ENCODE measurements at places on chromosomes 13 and 19.

DNA sequence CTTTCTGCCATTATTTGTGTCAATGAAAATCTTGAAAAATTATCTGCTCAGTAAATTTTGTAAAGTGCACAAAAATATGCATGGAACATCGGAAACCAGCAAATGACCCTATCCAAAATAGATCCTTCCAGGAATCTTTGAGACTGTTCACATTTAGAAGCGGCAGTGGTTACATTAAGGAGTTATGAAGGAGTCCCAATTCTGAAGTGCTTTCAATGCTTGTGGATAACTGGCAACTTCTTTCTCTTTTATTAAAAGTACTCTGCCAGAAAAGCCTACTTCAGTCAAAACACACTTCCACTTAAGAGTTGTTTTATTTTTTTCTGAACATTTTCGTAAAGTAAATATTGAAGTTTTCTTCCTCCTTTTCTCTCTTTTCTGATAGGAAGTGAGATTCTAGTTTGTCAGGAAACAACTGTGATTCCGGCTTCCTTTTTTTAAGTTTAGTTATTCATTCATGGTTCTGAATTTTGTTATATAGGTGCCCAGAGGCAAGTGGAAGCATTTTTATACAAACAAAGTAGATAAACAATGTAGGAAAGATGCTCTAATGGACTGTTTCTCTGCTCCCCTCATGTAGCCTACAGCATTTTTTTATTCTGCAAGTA, 83.5 kb downstream of the PCDH9 start:
- DNase-seq, result no peak

- DNase-seq, result no peak
These were observed at the start of gene HTR2A for GRCh38 chr13:46896341-46897137. HTR2A (minus strand) TSS chr13:46897053; CDS start chr13:46895906, 1,147 bp downstream.

GRCh38 chr13:25929816-25930215, 122.0 kb downstream of the SHISA2 start:
- no peak for DNase-seq

GRCh38 chr13:63938851-63939250, 2523.2 kb upstream of the PCDH20 start:
- DNase-seq, result no peak

DNA sequence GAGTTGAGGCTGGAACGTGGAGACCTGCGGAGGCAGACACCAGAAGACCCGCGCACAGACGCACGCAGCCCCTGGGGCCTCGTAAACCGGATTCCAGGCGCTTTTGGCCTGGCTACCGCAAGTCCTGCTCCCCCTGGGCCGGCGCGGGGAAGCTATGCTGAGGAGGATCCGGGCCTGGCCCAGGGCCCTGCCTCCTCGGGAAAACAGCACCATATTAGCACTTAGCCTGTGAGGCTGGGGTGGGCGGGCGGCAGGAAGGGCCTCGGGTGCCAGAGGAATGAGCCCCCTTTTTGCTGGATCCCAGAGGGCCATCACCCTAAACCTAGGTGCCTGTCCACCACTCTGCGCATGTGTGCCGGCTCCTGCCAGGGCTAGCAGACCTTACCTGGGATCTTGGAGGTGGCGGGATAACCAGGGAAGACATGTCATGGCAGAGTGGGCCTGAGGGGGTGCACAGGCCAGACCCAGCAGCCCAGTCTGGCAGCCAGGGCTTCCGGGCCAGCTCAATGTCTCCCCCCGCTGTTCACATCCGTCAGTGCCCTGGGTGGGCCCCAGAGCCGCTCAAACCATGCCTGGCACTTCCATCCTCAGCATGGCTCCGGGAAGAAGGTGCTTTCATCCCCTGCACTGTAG, 7.3 kb downstream of the ELOF1 start:
- DNase-seq, result no peak

DNA sequence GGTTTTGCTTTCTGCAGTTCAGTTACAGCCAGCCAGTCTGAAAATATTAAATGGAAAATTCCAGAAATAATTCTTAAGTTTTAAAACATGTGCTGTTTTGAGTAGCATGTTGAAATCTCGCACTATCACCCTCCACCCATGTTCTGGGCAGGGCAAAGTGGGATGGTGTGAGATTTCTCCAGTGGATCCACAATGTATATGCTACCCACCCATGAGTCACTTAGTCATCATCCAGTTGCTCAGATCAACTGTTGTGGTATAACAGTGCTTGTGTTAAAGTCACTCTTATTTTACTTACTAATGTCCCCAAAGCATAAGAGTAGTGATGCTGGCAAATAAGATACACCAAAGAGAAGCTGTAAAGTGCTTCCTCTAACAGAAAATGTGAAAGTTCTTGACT, 56.4 kb downstream of the CYSLTR2 start:
- no peak for DNase-seq

- no peak for DNase-seq
These were observed 47.2 kb upstream of the EPHX3 start for GRCh38 chr19:15279326-15279904.

DNA sequence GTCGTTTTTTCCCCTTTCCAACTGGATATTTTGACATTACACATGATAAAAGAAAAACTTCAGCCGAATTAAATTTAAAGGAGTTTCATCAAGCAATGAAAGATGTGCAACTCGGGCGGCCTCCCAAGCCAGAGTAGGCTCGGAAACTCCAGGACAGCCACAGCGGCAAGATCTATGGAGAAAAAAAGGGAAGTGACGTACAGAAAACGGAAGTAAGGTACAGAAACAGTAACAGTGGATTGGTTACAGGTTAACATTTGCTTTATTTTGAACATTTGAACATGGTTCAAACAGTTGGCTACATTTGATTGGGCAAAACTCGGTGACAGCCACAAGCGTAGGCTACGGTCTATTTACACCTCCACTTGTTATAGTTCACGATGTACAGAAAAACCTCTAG, 30.5 kb upstream of the FAM124A start:
- DNase-seq, result no peak

DNA sequence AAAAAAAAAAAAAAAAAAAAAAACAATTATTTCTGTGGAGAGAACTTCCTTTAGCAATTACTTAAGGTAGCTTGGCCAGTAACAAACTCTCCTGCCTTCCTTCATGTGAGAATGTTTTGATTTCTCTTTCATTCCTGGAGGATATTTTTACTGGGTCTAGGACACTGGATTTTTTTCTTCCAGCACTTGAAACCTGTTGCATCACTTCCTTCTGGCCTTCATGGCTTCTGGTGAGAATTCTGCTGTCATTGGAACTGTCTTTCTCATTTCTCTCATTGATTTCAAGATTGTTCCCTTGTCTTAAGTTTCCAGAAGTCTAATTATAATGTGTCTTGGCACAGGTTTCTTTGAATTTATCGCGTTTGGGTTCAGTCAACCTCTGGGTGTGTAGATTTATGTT, 19.3 kb upstream of the RAB20 start:
- DNase-seq, result no peak

GRCh38 chr13:48475230-48475629, 57.6 kb downstream of the RCBTB2 start:
- DNase-seq, result no peak

GRCh38 chr13:25816239-25816638, 235.6 kb downstream of the SHISA2 start:
- DNase-seq, result no peak

DNA sequence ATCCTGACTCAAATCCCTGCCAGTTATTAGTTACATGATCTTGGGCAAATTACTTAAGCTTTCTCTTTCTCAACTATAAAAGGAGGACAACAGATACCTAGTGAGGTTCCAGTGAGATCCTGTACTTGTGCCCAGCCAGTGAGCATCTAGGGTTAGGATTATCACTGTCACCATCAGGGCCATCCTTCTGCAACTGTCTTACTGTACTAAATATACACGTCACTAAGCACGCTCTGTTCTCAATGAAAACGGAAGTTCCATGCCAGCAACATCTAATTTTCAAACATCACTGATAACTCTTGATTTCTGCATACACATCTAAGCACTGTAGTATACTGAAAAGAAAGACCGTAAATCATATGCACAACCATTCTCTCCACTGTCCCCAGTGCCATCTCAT, 70.0 kb downstream of the FOXO1 start:
- no peak for DNase-seq

- no peak for DNase-seq
These were observed 9.2 kb downstream of the LMTK3 start for GRCh38 chr19:48502350-48503018.

GRCh38 chr19:51367255-51367564, 1.0 kb upstream of the ETFB start:
- DNase-seq, result no peak

DNA sequence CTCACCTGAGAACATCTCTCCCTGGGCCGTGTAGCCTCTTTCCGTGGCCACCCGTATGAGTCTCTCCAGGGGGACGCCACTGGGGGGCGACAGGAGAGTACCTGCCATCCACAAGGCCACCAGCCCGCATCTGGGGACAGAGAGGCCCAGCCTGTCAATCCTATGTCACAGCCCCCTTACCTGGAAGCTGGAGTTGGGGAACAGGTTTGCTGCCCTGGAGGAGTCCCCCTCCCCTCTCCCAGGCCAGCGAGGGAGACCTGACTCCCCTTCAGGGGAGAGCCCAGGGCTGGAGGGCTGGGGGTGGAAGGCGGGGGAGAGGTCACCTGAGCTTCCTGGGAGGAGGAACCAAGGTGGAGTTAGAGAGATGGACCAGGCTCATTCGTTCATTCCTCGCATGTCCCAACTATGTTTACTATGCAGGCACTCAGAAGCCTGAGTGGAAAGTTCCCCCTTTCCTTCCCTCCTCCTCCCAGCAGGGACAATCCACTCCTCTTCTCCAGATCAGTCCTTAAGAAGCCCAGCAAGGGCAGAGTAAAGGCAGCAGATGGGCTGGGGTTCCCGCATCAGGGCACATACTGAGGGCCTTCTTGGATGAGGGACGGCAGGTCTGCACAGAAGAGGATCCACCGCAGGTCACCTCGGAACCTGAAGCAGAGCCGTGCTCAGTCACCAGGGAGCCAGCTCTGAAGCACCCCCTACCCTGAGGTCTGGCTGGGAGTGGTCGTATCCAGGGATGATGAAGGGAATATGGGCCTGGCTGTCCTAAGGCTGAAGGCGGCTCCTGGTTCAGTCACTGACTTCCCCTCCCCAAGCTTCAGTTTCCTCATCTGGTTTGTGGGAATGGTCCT, 5.5 kb downstream of the ACTMAP start:
- no peak for DNase-seq

- no peak for DNase-seq
These were observed 3.2 kb downstream of the PRX start for GRCh38 chr19:40410030-40410389.

DNA sequence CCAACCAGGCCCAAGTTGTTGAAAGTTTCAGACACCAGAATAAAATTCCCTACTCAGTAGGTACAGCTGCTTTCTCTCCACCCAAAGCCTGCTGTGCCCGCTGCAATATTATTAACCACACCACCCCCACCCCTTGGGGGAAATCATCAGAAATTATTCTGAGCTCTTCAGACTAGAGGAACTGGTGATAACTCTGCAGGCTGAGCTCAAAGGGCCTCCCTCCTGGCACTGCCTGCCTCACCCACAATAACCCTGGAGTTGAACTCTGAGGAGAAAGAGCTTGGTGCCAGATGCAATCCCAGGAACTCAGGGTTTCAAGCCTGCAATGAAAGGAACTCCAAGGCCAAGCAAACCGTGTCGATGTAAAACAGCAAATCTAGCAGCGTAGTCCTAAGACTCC, 381.7 kb upstream of the ZNF507 start:
- no peak for DNase-seq

- no peak for DNase-seq
These were observed 36.8 kb upstream of the C1QTNF9 start for GRCh38 chr13:24272452-24273161.

DNA sequence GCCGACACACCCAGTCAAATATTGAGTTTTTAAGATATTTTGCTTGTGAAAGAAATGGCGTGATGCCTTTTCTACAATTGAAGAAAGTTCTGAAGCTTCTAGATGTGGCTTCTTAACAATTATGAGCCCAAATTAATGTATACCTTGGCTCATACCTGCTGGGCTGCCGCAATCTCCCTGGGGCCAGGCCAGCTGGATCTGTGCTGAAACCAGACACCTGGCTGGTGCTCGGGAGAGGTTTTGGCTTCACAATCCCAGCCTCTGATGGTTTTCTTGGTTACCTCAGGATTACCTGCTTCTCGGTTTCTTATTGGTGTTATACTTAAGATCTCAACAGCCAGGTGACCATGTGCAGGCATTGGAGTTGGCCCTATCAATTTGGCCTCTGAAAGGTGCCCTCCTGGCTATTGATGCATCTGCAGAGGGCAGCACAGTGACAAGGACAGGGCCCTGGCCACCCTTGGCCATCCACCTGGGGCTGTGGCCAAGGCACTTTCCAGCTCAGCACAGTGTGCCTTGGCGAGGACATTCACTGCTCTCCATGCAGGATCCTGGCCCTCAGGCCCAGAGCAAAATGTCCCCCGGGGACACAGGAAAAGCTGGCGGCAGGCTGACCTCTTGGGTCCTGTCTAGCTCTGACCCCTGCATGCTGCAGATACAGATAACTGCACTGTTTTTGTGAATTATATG, 305.0 kb downstream of the ZNF536 start:
- no peak for DNase-seq

- DNase-seq, result no peak
These were observed 4.0 kb upstream of the RB1 start for GRCh38 chr13:48299591-48299990.

- DNase-seq, result no peak
These were observed 56.9 kb downstream of the STK24 start for GRCh38 chr13:98519976-98520375.

GRCh38 chr13:46295491-46296114, 83.9 kb downstream of the LRRC63 start:
- peak; percentile 47 for DNase-seq

GRCh38 chr13:35789335-35790165, 313.1 kb upstream of the MAB21L1 start:
- DNase-seq, result no peak

- DNase-seq, result no peak
These were observed 7.8 kb upstream of the CLC start for GRCh38 chr19:39745643-39746042.

GRCh38 chr19:4930664-4931063, 21.4 kb downstream of the UHRF1 start:
- DNase-seq, result no peak

GRCh38 chr13:31903111-31903815, 128.3 kb upstream of the FRY start:
- DNase-seq, result no peak

- no peak for DNase-seq
These were observed 703 bp downstream of the ZNF506 start for GRCh38 chr19:19820774-19821320.

GRCh38 chr19:29402563-29402962, 123.2 kb upstream of the VSTM2B start:
- no peak for DNase-seq

GRCh38 chr19:55472463-55472862, 4.0 kb upstream of the ZNF628 start:
- no peak for DNase-seq

GRCh38 chr19:18298601-18299000, 17.2 kb upstream of the JUND start:
- no peak for DNase-seq

GRCh38 chr19:29483944-29484581, 41.7 kb upstream of the VSTM2B start:
- no peak for DNase-seq
